ENCODE measurements at places on chromosomes 4 and X.
A peak's percentile ranks its signal among the peaks of the same experiment; 100 is the strongest.

- no peak for DNase-seq
Observed at GRCh38 chr4:126051689-126052424, 737.1 kb downstream of the FAT4 start.

- no peak for DNase-seq
Observed at GRCh38 chrX:135275973-135276372, 24.1 kb downstream of the ETDA start.

DNA sequence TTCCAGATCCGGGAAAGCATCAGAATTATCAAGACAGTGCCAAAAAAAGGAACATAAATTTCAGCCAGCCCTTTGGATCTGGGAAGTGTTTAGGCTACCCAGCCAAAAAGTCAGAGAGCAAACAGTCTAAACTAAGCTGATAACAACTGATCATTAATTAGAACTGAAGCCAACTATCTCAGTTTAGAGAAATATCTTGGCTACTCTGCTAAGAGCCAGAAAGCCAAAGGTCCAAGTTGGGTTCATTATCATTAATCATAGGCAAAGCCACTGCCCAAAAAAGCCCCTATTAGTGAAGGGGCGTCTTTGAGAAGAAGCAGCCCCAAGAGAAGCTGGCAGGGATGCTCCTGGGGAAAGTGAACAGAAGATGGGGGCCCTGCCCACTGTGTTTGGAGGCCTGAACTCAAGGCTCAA, 37.0 kb upstream of the SHISA3 start:
- no peak for DNase-seq

DNA sequence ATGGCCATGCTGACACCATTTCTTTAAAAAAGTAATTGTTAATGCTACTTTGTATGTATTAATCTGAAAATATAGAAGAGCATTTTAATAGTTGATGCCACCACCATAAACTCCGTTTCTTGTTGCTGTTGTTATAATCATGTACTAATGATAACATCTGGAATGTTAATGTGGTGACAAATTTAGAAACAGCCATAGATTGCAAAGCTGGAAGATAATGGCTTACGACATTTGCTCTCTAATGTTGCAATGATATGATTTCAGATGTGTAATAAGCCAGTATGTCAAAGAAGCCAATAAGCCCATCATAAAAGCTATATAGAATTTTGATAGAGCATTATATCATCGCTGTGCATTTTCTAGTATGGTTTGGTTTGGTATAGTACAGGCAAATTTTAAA, 579.4 kb upstream of the ZFP42 start:
- no peak for DNase-seq

DNA sequence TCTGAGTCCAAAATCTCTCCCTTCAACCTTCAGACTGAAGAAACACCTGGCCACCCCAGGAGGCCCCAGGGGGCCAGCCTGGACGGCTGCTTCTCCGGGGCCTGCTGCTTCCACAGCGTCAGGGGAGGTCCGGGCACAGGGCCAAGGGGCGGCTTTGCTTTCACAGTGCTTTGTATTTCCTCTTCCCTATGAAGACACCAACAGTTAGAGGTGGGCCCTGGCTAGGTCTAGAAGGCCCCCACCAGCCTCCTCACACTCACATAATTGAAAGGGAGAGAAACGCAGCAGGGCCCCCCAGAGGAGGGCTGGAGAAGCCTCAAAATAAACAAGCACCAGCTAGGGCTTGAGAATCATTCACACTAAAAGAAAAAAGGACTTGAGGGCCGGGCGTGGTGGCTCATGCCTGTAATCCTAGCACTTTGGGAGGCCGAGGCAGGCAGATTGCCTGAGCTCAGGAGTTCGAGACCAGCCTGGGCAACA, 17.8 kb downstream of the SCD5 start:
- DNase-seq, result peak; percentile 81

- no peak for DNase-seq
Observed at GRCh38 chr4:57193209-57193810, 83.1 kb upstream of the IGFBP7 start.

GRCh38 chrX:39140581-39140980, 339.3 kb downstream of the MID1IP1 start:
- no peak for DNase-seq

GRCh38 chr4:38226170-38226569, 266.0 kb downstream of the PTTG2 start:
- DNase-seq, result no peak

DNA sequence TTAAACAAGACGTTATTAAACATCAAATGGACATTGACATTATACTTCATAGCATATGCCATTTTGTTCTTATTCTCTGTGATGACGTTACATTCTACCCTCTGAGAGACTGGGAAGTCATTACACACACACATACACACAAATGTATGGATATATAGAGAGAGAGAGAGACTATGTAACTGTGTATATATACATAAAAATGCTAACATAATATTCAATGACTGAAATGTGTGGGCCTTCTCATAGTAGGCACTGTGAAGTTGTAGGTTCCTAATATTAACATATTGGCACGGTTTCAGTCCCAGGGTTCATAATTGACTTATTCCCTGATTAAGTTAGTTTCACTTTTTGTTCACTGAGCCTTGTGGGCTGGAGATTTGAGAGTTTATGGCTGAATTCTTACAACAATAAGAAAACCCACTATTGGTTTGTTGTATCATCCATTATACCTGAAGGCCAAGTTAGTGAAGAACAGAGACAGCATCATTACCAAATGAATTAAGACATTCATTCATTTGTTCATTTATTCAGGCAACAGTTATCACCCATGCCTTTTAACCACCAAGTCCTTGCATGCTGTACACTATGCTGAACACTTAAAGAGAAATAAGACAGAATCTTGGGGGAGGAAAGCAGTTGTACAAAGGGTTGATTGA, 68.5 kb downstream of the GAB1 start:
- no peak for DNase-seq

GRCh38 chr4:1288786-1289185, 905 bp upstream of the MAEA start:
- no peak for DNase-seq

- no peak for DNase-seq
Observed at GRCh38 chr4:87575408-87575807, 32.9 kb upstream of the DSPP start.

- DNase-seq, result no peak
Observed at GRCh38 chr4:7389719-7390118, 45.0 kb downstream of the PSAPL1 start.

GRCh38 chr4:101512416-101512815, 165.1 kb upstream of the PPP3CA start:
- no peak for DNase-seq

DNA sequence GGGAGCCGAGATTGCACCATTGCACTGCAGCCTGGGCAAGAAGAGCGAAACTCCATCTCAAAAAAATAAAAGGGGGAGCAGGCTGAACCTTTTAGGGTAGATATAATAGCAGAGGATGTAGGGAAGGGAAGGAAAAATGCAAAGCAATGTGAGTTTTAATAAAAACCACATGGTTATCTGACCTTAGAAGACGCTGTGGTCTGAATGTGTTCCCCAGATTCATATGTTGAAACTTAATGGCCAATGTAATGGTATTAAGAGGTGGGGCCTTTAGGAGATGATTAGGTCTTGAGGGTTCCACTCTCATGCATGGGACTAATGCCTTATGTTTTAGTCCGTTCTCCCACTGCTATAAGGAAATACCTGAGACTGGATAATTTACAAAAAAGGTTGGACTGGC, 114.1 kb upstream of the STX18 start:
- no peak for DNase-seq

- DNase-seq, result no peak
Observed at GRCh38 chr4:151760002-151760401, 805 bp downstream of the GATB start.

DNA sequence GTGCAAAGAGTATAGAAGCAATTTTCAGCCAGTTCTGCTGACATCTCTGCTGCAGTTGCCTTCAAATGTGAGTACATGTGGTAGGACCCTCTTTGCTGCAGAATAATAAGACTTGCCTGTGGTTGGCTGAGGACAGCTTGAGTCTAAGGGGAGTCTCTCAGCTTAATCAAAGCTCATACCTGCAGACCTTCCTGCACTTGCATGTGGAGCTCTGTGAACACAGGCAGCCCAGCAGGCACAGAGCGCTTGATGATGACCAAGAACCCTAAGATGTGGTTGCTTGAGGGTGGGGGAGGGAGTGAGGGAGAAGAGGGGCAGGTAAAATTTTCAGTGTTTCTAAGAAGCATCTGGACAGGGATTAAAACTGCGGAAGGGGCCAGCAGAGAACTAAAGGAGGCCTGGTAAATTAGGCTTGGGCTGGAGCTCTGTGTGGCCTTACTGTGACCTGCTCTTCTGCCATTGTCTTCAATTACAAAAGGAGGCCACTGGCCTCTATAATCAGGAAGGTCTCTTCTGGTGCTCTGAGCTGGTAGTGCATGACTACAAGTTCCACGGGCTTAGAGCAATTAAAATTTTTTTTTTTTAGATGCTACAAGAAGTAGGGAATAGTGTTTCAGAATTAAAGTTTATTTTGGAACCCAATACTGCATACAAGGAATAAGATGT, 59.9 kb upstream of the CHRNA9 start:
- DNase-seq, result no peak

- DNase-seq, result no peak
Observed at GRCh38 chr4:142960867-142961644, 115.0 kb upstream of the INPP4B start.

DNA sequence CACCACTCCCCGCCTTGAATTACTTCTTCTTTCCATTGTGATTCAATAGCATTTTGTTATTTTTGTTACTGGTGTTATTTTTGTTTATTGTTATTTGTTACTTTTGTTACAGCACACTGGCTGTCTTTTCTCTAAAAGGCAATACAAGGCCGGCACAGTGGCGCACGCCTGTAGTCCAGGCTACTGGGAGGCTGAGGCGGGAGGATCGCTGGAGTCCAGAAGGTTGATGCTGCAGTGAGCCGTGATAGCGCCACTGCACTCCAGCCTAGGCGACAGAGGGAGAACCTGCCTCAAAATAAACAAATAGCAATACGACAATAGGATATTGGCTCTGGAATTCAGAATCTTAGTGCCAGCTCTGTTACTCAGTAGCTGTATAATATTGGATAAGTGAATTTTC, 1.0 kb upstream of the MED12 start:
- DNase-seq, result no peak

GRCh38 chrX:19683358-19683757, 168.1 kb upstream of the MAP3K15 start:
- no peak for DNase-seq

DNA sequence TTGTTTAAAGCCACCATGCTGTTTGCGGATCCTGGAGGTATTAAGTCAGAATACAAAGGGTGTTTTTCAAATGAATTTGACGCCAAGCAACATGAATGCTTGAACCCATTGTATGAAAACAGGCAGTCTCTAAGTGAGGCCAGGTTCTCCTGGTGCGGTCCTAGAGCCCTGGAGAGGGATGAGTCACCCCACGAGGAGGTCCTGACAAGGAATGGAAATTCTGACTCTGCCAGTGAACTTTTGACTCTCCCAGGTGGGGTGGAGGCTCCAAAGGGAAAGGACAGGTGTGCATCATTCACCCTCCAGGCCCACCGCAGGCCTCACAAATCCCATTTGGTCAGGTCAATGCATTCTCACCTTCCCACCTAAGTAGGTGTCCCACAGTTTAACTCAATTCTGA, 1.5 kb downstream of the TRIM2 start:
- no peak for DNase-seq

- no peak for DNase-seq
Observed at GRCh38 chr4:147727476-147728028, 4.3 kb upstream of the ARHGAP10 start.

GRCh38 chr4:54852602-54853001, 194.8 kb downstream of the KIT start:
- DNase-seq, result no peak

GRCh38 chrX:108699368-108699767, 37.0 kb downstream of the IRS4 start:
- DNase-seq, result peak; percentile 12

GRCh38 chrX:97907791-97908190, 1024.1 kb downstream of the RPA4 start:
- no peak for DNase-seq

DNA sequence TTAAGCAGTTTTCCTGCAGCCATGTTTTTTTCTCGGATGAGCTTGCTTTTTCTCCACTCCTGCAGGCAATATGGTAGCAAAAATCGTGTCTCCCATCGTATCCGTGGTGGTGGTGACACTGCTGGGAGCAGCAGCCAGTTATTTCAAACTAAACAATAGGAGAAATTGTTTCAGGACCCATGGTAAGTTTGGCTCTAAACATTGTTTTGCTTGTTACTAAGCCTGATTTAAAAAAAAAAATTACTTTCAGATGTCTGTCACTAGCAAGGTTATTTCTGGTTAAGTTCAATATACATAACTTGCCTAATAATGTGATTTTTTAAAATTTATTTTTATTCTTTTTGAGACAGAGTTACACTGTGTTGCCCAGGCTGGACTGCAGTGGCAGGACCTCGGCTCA, 17.5 kb upstream of the GYG2 start:
- DNase-seq, result no peak

GRCh38 chrX:46730765-46731164, 28.2 kb downstream of the SLC9A7 start:
- DNase-seq, result no peak

GRCh38 chr4:183596067-183596757, 62.8 kb downstream of the RWDD4 start:
- DNase-seq, result no peak

GRCh38 chr4:64682946-64683345, 273.7 kb upstream of the TECRL start:
- DNase-seq, result no peak

- no peak for DNase-seq
Observed at GRCh38 chr4:1209821-1210220, 37.4 kb upstream of the SPON2 start.

DNA sequence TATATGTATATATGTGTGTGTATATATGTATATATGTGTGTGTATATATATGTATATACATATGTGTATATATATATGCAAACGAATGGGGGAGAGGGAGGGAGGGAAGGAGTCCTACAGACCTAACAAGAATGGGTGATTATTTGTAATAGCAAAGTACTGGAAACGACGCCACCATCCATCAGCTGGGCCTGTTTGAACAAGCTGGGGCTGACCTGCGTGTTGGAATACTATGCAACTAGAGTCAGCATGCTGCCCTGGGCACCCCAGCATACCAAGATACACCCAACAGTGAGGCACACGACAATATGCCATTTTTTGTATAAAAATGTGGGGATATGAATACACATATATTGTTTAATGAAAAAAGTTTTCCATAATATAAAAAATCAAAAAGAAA, 21.6 kb upstream of the CCNQ start:
- DNase-seq, result no peak

- no peak for DNase-seq
Observed at GRCh38 chr4:997375-998071, 4.3 kb upstream of the SLC26A1 start.

- no peak for DNase-seq
Observed at GRCh38 chrX:10416424-10416823, 204.0 kb downstream of the MID1 start.

DNA sequence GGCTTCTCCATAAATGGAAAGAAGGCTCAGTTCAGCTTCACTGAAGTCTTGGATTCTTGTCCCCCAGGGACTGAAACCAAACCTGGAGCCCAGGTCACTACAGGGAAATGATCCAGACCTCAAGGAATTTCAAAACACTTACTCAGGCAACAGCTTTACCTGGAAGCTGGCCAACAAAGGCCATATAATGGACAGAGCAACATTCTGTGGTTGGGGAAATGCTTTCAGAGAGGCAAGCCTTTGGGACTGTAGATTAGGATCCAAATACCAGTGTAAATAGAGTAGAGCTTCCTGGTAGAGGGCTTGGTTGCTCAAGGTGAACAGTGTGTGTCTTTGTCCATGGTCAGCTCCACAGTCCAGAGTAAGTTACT, 57.0 kb upstream of the PROM1 start:
- DNase-seq, result no peak

- no peak for DNase-seq
Observed at GRCh38 chr4:35948171-35948570, 296.1 kb downstream of the ARAP2 start.
